ENCODE measurements at places on chromosomes 16 and 17.

- DNase-seq, result no peak
Observed at GRCh38 chr17:46768540-46768870, 50.0 kb downstream of the WNT3 start.

DNA sequence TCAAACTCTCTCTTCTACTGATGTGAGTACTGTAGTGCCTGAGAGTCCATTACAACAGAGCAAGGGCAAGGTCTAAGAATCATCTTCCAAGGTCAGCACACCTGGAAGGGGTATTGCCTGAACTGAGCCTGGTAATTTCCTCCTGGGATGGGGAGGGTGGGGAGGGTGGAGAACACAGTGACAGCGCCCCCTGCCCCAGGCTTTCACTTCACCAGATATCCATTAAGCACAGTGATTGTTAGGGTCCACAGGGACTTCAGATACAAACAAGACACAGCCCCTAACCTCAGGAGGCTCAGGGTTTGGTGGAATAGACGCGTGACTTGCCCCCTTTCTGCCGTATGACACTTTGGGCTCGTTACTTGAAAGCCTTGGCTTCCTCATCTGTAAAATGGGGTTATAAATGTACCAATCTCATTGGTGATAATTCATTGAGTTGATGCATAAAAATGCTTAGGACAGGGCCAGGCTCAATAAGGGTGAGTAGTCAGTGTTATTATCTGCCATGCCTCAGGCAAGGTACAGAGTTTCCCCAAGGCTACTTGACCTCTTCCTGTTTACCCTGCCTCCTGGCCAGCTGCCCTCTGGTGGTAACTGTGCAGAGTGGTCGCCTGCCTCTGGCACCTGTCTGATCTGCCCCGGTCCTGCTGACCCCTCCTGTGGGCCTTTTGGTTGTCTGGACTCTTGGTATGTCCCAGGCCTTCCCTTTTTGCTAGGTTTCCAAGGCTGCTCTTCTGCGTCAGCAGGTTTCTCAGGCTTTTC lies 13.1 kb upstream of the BRD7 start:
- no peak for DNase-seq

DNA sequence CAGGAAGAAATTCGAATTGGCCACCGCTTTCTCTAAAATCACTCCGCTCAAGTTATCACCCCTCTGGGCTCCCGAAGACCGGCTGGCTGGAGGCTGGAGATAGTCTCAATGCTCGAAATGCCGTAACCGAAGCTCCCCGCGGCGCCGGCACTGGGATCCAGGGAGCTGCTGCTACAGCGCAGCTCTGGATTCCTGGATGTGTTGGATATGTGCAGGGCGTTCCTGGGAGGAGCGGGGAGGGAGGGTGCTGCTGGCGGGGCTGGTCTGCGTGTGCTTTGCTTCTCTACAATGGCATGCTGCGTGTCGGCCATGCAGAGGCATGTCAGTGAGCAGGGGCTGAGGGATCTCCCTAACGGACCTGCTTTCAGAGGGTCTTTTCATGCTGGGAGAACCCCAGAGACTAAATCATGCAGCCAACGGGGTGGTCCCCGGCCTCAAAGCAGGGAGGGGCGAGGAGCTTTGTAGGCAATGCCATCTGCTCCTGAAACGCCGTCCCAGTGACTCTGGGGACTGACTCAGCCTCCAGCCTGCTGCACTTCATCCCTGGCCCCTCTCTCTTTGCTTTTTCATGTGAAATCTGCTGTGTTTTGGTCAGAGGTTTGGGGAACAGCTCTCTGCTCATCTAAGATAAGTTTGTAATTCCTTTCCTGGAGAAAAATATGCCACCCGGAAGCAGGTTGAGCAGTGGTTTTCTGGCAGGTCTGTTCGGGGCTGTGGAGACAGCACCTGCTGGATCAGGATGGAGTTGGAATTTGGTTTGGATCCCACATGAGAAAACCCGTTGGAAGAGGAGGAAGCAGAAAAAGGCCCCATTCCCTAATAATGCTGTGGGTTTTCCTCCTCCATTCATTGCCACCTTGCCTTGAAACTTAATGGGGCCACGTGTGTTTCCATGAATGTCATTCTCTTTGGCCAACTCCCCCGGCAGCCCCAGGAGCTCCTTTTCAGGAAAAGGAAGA lies 311.4 kb downstream of the SEC14L1 start:
- DNase-seq, result no peak

DNA sequence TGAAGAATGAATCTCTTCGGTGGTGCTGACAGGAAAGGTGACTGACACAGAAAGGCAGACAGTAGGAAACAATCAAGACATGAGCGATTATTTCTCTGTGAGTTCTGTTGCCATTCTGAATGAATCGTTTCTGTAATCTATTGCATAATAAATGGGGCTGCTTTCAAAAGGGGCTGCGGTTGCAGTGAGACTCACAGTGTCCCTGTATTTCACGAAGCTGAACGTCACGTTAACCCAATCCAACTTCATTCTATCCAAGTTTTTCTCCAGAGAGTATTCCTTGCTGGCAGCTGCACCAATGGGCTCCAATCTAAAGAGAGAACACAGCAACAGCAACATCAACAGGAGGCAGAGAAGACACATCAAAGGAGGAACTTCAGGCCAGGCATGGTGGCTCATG lies 75.4 kb downstream of the DNAH3 start:
- DNase-seq, result no peak

DNA sequence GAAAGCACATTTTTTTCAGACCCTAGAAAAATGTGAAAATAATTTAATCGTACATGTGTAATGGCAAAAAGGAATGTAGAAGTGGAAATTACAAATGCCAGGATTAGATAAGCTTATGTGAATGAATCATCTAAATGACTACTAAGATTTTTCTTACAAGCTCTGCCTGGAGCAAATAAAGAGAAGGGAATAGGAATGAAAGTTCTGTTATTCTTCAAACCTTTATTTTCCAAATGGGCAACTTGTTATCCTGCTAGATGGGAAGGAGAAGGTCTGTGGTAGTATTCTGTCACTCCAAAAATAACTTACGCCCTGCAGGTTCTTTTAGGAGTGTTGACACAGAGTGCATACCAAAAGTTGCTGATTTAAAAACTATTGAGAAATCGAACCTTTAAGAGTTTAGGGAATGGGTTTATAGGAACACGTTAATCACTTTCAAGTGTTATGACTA lies 9.7 kb downstream of the CTCF start:
- no peak for DNase-seq

- no peak for DNase-seq
Observed at GRCh38 chr16:89482150-89482816, 8.1 kb downstream of the ANKRD11 start.

DNA sequence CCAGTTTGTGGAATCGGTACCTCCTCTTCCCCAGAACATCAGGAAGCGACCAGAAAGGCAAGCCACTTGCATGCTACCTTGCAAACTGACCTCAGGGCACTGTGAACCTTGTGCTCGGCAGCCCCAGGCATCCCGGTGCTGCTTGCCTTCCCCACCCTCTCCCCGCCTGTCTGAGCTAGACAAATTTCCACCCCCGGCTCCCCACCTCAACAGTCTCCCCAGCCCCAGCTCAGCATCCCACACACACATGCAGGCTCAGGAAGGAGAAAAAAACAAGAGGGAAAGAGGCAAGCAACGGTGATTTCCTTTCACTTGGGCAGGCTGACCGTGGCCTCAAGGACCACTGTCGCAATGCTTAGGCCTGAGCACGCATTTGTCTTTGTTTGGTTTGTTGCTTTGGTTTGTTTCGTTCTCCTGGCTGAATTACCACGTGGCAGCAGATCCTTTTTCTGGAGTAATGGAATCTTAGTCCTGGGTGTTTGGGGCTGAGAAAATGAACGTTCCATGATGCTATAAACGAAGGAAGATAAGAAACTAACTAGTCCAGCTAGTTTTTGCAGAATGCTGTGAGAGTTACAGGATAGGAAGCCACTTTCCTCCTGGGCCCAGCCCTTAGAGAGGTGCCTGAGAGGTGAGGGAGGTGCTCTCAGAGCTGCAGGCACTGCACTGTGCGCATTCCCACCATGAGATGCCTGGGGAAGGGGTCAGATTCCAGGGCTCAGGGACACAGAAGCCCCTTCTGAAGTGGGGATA lies 27.9 kb downstream of the SDK2 start:
- no peak for DNase-seq

- no peak for DNase-seq
Observed at GRCh38 chr17:51636291-51636690, 375.9 kb downstream of the UTP18 start.

- DNase-seq, result no peak
Observed at GRCh38 chr17:39650121-39650579, 13.2 kb downstream of the STARD3 start.

GRCh38 chr16:10967986-10968385 lies 23.6 kb downstream of the CLEC16A start:
- DNase-seq, result no peak

GRCh38 chr17:8392274-8392673 lies 5.4 kb downstream of the RNF222 start:
- DNase-seq, result no peak

DNA sequence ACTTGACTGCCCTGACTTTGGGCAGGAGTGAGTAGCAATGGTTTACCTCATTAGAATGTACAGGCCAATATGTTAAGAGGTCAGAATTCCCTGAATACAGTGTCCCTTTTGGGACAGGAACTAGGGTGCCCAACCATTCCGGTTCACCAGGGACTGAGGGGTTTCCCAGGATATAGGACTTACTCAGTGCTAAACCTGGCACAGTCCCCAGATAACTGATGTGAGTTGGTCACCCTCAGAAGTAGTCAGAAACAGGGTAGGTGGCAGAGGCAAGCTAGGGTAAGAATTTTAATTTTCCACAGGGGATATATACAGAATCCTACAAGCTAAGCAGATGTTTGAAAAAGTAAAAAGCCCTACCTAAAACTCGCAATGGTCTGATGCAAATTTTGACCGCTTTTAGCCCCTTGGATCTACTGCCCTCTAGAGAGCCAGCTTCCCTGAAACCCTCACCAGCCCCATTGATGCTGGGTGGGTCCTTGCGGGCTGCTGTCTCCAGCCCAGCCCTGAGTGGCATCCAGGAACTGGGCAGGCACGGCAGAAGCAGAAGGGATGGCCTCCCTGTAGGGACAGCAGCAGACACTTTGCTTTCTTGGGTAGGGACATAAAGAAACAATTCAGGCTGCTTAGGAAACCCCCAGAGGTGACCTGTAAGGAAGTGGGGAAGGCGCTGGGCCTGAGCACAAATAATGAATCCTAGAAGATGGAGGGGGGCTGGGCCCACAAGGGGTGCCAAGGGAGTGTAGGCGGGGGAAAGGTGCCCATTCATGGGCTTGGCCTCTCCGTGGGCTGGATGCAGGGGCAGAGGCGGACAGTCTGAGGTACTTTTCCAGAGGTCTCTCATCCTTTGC lies 434.8 kb downstream of the SLC39A11 start:
- no peak for DNase-seq

All from activated effector memory CD4-positive, alpha-beta T cell treated with Interleukin-2 at 50 U/mL for 16 hours (primary cell).